ENCODE measurements at places on chromosomes 4 and X.

DNA sequence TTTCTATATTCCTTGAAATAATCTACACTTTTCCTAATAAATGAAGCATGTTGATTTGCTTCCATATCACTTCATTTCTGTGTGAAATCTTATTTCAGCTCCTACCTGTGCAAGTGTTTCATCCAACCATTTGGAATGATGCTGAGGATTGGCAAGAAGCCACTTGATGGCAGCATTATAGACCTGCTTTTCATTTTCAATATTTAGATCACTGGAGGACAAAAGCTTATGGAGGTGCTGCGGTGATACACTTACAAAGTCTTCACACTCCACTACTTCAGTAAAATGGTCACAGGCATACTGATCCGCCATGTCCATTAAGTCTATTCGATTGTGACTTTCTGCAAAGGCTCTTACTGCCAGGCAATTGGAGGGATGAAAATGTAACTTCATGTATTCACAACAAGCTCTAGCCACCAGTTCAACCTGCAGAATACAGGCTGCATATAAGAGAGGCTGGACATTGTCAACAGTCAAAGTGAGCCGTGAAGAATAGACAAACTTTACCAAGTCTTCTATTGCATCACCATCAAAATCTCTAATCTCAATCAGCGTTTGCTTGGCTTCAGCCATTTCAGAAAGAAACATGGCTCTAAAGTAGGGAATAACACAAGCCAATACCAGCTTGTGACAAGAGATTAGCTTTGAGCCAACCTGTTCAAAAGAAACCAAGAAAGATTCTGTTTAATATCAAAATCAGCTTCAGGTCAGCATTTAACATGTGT, 35.1 kb downstream of the KLHL8 start:
- no peak for DNase-seq

- no peak for DNase-seq
These were observed 64.8 kb downstream of the TSC22D3 start for GRCh38 chrX:107710617-107711391.

- DNase-seq, result no peak
These were observed 231.5 kb upstream of the AGTR2 start for GRCh38 chrX:115939070-115939469.

DNA sequence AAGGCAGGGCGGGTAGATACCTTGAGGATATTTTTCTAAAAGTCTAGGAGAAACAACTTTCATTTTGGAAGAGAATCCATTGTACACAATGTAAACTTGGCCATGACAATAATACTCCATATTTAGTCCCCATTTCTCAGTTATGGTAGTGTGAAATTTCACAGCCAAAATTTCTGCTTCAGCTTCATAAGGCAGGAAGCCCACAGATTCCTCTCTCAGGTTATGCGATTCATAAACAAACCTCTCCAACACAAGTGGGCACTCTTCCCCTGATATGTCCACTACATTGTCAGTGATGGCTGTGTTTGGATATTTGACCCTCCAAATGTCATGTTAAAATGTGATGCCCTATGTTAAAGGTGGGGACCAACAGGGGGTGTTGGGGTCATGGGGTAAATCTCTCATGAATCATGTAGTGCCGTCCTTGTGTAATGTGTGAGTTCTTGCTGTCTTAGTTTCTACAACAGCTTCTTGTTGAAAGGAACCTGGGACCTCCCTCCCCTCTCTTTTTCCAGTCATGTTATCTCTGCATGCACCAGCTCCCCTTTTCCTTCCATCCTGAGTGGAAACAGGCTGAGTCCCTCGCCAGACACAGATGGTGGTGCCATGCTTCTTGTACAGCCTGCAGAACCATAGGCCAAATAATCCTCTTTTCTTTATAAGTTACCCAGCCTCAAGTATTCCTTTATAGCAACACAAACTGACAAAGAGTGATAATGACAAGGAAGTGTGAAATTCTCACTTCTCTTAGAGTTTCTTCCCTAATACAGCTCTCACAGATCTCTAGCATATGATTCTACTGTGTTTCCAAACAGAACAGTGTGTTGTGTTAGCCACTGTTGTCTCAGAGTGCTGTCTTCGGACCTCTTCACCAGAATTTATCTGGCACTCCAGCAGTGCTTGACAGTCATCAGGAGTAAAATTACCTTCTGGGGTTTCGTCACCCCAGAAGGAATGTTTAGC, 598.4 kb upstream of the GNPDA2 start:
- DNase-seq, result no peak

GRCh38 chr4:26287756-26288155, 33.1 kb upstream of the RBPJ start:
- DNase-seq, result no peak

GRCh38 chr4:81508411-81509185, 36.9 kb upstream of the RASGEF1B start:
- DNase-seq, result no peak

DNA sequence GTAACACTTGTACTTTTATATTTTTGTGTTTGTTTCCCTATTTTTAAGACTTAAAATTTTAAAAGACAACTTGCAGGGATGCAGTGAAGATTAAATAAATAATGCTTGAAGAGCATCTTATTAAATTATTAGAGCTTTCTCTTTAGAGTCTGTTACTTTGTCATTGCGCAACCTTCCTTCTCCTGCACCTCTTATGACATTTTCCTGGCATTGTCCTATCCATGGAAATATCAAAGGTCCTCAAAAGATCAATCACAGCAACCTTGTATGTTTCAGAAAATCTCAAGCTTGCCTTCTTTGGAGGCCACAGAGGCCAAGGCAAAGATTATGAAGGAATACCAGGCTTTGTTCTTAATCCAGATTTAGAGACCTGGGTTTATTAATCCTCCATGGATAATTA, 116.3 kb downstream of the GRXCR1 start:
- no peak for DNase-seq

GRCh38 chr4:163598028-163598427, 103.5 kb downstream of the TMA16 start:
- DNase-seq, result no peak

Data from SK-MEL-5 (cell line).